Ecto neural progenitor cell (in vitro differentiated cells): ENCODE measurements at places on chromosomes 2 and 18.
A peak's percentile ranks its signal among the peaks of the same experiment; 100 is the strongest.

- DNase-seq = no peak
Measured at GRCh38 chr2:220855296-220855695, 716.8 kb downstream of the EPHA4 start.

- DNase-seq = no peak
Measured at GRCh38 chr2:188788621-188789020, 185.6 kb upstream of the COL3A1 start.

- DNase-seq = no peak
Measured at GRCh38 chr2:233477548-233478433, 88.8 kb downstream of the USP40 start.

DNA sequence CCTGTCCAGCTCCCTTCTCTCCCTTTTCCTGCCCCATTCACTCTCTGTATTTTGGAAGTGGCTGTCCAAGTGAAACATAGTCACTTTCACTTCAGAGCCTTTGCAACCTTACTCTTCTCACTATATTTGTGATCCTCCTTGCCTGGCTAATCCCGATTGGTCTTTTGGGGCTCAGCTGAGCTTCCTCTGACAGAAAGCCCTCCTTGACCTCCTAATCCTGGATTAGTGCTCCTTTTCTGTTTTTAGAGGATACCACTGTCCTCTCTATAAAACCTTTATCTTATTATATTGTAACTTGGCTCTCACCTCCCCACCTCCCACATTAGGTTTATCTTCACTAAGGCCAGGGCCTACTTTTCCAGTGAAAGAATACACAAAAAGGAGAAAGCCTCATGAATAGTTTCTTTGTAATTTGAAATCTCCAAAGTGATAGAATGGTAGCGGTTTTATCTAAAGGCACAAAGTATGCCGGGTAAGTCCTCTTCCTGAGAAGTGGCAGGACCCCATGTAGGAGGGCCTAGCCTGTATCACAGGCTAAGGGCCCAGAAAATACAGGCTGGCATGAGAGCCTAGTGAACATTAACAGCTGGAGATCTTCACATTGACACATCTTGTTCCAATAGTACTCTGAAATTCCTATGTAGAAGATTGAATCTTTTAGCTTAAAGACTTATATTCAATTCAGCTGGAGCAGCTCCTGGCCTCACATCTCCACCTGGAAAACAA, 83.1 kb upstream of the GAREM1 start:
- DNase-seq = no peak

GRCh38 chr2:64504774-64505720, 19.1 kb upstream of the AFTPH start:
- DNase-seq = no peak

GRCh38 chr2:83756219-83756618, 702.9 kb downstream of the SUCLG1 start:
- DNase-seq = no peak

GRCh38 chr2:7190587-7191324, 273.5 kb downstream of the RNF144A start:
- DNase-seq = peak; percentile 58

DNA sequence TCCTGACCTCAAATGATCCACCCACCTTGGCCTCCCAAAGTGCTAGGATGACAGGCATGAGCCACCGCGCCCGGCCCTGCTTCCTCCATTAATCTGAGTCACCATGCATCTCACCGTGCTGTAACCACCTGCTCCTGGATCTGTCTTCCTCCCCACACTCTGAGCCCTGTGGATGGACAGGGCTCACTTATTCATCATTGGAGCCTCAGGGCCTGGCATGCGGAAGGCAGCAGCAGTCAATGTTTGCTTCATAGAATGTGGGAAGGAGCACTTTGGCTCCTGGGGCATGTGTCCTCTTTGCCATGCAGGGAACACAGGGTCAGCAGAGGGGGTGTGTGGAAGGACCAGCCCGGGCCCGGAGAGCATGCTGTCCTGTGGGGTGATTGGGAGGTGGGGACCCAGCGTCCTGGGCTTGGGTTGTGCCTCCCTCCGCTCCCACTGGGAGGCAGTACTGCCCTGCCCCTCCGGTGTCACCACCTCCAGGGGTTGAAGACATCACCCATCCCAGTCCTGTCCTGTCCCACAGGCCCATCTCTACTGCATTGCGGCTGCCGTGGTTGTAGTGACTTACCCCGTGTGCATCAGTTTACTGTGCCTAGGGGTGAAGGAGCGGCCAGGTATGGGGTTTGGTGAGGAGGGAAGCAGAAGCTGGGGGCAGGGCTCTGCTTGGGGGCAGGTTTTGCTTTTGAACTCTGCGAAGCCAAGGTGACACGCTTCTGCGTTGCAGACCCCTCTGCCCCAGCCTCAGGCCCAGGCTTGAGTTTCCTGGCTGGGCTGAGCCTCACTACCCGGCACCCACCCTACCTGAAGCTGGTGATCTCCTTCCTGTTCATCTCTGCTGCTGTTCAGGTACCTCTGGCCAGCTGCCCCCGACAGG, 11.5 kb downstream of the MFSD2B start:
- DNase-seq = no peak

GRCh38 chr2:162342321-162342720, 1.6 kb upstream of the GCA start:
- DNase-seq = no peak

- DNase-seq = no peak
Measured at GRCh38 chr2:64291181-64291580, 147.0 kb upstream of the PELI1 start.

GRCh38 chr18:38695559-38696280, 1130.1 kb upstream of the CELF4 start:
- DNase-seq = no peak

GRCh38 chr18:23495723-23496440, 7.4 kb upstream of the RMC1 start:
- no peak for DNase-seq

- no peak for DNase-seq
Measured at GRCh38 chr2:76839826-76840225, 682.4 kb downstream of the LRRTM4 start.

DNA sequence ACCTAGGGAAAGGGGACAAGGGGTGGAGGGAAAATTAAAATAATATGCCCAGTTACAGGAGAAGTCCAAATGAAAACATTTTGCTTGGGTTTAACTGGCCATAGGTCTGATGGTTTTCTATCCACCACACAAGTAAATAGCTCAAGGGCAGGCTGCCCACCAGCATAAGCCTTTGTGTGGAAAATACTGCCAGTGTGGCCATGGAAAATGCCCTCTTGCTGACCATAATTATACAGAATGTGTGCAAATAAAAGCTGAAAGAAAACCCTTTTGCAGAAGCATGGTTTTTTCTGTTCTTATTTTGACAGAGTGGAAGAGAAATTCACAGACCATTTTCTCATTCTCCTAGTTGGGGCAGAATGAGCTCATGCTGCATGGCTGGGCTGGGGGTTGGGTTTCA, 111.3 kb upstream of the SIX2 start:
- no peak for DNase-seq

DNA sequence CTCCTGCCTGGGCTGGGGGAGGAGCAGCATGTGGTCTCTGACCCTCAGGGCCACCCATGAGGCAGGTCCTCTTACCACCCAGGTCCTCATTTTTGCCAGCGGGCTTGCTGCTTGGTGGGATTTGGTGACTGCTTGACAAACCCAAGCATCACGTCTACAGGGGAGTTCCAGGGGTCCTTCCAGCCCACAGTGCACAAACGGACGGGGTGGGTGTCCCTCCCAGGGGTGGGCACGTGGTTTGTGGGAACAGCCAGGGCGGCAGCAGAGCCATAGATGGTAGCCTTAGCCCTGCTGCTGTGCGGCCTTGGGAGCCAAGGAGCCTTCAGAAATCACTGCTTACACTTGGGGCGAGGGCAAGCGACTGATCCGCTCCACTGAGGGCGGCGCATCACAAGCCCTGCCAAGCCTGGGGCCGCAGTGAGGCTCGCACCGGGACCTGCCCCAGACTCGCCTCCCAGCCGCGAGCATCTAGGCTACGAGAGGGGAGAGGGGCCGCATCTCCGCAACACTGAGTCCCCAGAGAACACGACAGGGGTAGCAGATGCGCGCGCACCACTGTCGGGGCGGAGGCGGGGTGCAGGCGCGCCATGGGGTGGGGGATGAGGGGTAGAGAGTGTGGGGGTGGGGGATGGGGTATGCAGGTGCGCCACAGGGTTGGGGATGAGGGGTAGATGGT, 36.9 kb downstream of the SNED1 start:
- no peak for DNase-seq

DNA sequence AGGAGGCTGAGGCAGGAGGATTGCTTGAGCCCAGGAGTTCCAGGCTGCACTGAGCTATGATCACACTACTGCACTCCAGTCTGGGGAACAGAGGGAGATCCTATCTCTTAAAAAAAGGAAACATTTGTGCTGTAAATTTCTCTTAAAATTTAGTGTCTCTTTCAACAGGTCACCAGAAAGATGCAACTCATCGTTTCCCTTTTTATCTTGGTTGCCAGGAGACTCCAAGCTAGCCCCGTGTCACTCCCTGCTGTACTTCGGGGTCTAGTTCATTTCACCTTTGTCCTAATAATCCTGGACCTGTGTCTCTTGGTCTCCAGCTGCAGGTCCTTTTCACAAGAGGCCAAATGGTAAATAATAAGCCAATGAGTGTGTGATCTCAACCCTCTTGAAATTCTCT, 7.1 kb downstream of the HS1BP3 start:
- no peak for DNase-seq

GRCh38 chr2:224722250-224722649, 6.1 kb upstream of the CCDC195 start:
- no peak for DNase-seq

- DNase-seq = no peak
Measured at GRCh38 chr2:15160201-15160991, 400.7 kb downstream of the NBAS start.

- DNase-seq = peak; percentile 12
Measured at GRCh38 chr2:2899826-2900225, 477.8 kb downstream of the EIPR1 start.

DNA sequence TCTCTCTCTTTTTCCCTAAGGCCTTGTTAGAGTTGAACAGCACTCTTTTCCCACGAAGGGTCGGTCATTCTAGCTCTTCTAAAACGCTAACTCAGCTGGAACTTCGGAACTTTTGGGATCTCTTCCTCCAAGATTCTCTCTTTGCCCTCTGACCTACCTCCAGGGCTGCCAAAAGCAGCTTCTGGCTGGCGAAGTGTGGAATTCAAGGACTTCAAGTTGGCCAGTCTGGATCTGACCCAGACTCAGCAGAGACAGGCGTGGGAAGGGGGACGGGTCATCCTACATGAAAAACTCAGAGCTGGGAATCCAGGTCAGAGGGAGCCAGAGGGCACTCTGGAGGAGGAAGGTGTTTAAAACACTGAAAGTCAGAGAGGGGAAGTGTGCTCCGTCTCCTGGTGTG, 305.5 kb upstream of the HDAC4 start:
- DNase-seq = peak; percentile 49

- no peak for DNase-seq
Measured at GRCh38 chr2:237281836-237282306, 132.1 kb downstream of the COL6A3 start.

DNA sequence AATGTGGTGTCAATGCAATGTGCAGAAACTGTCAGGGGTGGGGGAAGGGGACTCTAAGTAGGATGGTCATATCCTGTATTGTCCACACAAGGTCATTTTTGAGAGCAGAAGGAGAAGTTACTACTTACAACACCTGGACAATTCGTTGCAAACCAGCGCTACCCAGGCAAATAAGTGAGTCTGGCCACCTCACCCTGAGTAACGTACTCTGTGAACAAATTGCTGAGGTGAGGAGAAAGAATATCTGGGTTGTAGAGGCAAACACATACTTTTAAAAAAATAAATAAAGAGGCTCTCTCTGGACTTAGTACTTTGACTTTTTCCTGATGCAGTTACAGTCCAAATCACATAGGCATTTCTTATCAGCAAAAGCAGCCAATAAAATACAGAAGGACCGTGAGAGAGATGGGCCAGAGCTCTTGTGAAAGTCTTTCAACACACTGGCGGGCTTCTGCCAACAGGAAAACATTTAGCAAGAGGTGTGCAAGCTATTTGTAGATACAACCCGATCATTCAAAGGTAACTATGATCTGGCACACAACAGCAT, 268.2 kb upstream of the ID2 start:
- DNase-seq = no peak

DNA sequence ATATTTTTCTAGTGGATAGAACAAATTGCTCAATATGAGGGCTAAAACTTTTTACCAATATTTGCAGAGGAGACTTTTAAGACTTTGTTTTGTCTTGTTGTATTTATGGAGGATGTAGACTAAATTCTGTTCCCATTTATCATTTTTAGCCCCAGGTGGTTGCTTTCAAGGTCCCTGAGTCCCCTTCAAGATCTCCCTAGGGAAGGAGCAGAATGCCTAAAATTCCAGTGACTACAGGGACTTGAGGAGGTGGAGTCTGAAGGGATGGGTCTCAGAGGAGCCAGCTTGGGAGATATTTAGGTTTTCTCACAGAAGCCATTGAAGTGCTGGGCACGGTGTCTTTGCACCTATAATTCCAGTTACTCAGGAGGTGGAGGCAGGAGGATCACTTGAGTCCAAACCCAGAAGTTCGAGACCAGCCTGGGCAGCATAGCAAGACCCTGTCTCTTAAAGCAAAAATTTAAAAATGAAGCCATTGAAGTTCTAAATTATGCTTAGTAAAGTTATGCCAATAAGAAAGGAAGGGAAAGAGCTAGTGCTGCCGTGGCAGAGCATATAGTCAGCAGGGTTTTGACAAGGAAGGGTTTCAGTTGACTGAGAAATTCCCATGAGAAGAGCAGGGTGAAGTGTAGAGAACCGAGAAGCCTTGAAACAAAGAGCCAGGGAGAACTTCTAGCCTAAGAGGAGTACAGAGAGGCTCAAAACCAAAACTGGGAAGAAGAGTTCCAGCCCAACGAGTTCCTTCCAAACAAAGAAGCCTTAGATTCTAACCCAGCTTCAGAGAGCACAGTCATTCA, 43.4 kb downstream of the COMMD1 start:
- no peak for DNase-seq
